ENCODE measurements at places on chromosomes 6 and 20. TPM values are rescaled to one million over a fixed set of nuclear protein-coding genes. Genes with fewer than 3 reads are reported as not detected.
A peak's percentile ranks its signal among the peaks of the same experiment; 100 is the strongest.

- peak; percentile 41 for DNase-seq
These were observed 45.6 kb downstream of the TAF8 start for GRCh38 chr6:42095776-42096541.

DNA sequence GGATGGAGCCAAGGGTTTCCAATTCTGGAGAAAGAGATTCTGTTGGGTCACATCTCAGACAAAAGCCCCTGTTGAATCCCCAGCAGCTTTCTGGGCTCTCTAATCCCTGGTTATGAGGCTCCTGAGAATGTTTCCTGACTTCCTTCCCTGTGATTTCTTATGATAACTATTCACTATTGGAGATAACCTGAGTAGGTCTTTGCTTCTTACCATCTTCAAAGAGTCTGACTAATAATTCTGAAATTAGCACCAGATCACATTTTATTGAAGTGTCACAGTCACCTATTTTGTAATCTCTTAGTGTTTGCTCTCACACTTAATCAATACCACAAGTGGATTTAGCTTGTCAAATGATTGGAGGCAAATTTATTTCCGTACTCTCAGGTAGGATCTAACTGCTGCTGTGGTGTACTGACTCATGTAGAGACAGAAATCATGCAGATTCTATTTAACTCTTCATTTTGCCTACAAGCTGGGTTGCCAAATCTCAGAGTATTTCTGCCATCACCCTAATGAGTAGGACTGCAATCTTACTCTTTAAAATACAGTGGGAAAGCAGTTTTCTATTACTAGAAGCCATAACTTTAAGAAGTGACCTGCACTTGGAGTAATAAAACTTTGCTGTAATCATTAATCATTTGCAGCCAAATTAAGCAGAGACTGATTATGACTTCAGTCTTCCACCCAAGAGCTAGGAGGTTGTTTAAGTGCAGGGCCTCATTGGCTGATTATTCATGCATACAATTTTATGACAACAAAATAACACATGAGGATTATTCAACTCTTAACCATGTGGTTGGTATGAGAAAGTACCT, 422.1 kb downstream of the EPM2A start:
- DNase-seq, result no peak

TMEM170B gene
- total RNA-seq, result 8.4 TPM

SMOC2 gene
- 56.7 TPM for total RNA-seq

DNA sequence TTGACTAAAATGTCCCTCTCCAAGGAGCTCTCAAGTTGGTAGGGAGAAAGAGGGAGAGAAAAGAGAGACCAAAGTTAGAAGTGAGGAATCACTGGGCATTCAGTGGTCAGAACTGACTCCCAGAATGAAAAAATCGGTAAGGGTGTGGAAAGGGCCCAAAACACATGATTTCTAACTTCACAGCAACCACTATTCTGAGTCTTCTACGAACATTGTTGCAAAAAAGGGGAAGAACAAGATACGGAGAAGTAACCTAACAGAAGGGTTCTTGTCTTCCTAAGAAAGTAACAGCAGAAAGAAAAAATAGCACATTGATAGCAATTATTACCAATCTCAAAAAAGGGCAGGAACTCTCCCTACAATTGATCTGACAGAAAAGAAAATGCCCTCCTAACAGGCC, 65.6 kb downstream of the ATP9A start:
- no peak for DNase-seq

- DNase-seq, result no peak
These were observed 333.2 kb downstream of the SAMD5 start for GRCh38 chr6:147841547-147842148.

OPRM1 gene
- total RNA-seq, result 0.45 TPM

Data from stomach (tissue), 19 donors.